ENCODE measurements at places on chromosomes 3 and 15.

DNA sequence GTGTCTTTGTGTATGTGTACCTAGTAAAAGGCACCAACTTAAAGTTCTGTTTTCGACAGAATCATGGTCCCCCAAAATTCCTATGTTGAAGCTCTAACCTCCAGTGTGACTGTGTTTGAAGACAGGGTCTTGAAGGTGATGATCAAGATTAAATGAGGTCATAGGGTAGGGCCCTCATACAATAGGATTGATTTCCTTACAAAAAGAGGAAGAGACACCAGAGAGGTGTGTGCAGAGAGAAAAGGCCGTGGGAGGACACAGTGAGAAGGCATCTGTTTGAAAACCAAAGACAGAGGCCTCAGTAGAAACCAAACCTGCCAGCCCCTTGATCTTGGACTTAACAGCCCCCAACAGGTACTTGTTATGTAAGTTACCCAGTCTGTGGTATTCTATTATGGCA is 52.0 kb upstream of the CORO2B start:
- peak; percentile 52 for DNase-seq

DNA sequence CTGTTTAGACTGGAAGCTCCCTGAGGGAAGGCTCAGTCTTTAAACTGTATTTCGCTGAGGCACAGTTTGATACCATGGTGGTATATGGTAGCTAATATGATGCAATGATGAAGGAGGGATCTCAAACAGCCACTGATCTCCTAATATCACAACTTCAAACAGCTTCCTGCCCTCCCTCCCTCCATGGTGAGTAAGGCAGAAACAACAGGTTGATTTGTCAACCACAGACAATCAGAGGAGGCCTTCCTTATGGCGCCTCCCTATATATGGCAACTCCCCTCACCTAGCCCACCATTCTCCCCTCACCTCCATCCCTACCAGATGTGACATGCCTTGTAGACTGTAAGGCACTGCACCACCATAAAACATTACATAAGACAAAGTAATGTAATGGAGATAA is 316.5 kb upstream of the ICE2 start:
- DNase-seq = no peak

GRCh38 chr15:82298520-82298919 is 35.9 kb downstream of the SAXO2 start:
- DNase-seq = peak; percentile 65

DNA sequence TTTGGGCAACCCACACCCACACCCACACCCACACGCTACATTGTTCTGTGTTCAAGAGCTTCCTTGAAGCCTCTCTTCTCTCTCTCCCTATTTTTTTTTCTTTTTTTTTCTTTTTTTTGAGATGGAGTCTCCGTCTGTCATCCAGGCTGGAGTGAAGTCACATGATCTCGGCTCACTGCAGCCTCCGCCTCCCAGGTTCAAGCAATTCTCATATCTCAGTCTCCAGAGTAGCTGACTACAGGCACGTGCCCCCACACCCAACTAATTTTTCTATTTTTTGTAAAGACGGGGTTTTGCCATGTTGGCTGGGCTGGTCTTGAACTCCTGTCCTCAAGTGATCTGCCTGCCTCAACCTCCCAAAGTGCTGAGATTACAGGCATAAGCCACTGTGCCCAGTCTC is 271.1 kb downstream of the SHQ1 start:
- DNase-seq = no peak

- peak; percentile 49 for DNase-seq
Measured at GRCh38 chr15:89964232-89964954, 36.7 kb upstream of the ZNF710 start.

- no peak for DNase-seq
Measured at GRCh38 chr15:40281801-40282146, 1.1 kb downstream of the ANKRD63 start.

- DNase-seq = no peak
Measured at GRCh38 chr3:30539772-30540171, 66.6 kb upstream of the TGFBR2 start.

- no peak for DNase-seq
Measured at GRCh38 chr15:39183164-39183881, 397.6 kb upstream of the THBS1 start.

GRCh38 chr3:193870376-193871219 is 265.4 kb upstream of the HES1 start:
- DNase-seq = no peak

- DNase-seq = no peak
Measured at GRCh38 chr3:69428657-69429255, 42.9 kb upstream of the FRMD4B start.

GRCh38 chr3:72044231-72044855 is 259.4 kb upstream of the PROK2 start:
- no peak for DNase-seq

- DNase-seq = no peak
Measured at GRCh38 chr3:59540696-59541095, 490.9 kb upstream of the CFAP20DC start.

- no peak for DNase-seq
Measured at GRCh38 chr3:128337305-128337704, 129.4 kb downstream of the DNAJB8 start.

DNA sequence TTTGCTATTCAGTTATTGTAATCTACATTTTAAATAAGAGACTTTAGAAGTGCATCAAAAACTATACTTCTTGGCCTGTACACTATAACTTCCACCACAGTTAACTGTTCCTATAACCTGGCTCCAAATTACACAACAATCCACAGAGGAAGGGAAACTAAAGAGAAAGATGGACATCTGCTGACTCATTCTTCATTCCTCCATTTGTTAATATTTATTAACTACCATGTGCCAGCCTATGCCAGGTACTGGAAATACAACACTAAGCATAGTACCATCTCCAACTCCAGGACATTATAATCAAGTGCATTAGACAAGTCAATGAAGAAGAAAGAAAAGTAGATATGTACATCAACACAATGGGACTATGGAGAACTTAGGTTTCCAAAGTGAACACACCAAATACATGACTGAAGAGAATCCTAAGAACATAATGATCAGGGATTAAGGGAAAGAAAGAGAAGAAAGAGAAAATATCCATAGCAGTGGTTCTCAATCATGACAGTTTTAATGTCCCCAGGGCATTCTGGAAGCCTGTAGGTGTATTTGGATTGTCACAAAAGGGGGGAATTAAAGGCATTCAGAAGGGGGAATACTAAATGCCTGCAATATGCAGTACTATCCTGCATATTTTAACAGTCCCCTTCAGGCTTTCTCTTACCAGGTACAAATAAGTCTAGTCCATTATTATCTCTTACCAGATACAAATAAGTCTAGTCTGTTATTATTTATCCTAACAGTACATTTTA is 8.9 kb downstream of the ICE2 start:
- peak; percentile 13 for DNase-seq

- DNase-seq = no peak
Measured at GRCh38 chr3:113000691-113001090, 9.9 kb downstream of the GTPBP8 start.

GRCh38 chr3:76134166-76134565 is 348.8 kb upstream of the ZNF717 start:
- DNase-seq = no peak

- peak; percentile 38 for DNase-seq
Measured at GRCh38 chr3:30639937-30640336, 33.5 kb downstream of the TGFBR2 start.

Data from hematopoietic multipotent progenitor cell treated with erythropoietin and hydrocortisone succinate and interleukin-3 and kit ligand, for 4 days (in vitro differentiated cells).